ENCODE measurements at places on chromosomes 5 and 9.

DNA sequence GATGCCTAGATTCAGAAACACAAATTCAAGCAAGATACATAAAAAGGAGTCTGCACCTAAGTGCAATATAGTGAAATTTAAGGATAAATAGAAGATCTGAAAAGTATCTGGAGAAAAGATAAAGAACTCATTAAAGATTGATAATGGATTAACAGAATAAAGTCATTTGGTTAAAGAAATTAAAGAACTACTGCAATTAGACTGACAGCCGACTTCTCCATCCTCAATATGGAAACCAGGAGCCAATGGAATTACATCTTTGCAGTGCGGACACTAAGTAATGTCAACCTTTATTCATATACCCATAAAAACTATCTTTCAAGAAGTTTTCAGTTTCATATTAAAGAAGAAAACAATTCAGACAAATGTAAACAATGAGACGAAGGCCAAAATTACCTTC lies 81.0 kb downstream of the MRPL36 start:
- no peak for DNase-seq

DNA sequence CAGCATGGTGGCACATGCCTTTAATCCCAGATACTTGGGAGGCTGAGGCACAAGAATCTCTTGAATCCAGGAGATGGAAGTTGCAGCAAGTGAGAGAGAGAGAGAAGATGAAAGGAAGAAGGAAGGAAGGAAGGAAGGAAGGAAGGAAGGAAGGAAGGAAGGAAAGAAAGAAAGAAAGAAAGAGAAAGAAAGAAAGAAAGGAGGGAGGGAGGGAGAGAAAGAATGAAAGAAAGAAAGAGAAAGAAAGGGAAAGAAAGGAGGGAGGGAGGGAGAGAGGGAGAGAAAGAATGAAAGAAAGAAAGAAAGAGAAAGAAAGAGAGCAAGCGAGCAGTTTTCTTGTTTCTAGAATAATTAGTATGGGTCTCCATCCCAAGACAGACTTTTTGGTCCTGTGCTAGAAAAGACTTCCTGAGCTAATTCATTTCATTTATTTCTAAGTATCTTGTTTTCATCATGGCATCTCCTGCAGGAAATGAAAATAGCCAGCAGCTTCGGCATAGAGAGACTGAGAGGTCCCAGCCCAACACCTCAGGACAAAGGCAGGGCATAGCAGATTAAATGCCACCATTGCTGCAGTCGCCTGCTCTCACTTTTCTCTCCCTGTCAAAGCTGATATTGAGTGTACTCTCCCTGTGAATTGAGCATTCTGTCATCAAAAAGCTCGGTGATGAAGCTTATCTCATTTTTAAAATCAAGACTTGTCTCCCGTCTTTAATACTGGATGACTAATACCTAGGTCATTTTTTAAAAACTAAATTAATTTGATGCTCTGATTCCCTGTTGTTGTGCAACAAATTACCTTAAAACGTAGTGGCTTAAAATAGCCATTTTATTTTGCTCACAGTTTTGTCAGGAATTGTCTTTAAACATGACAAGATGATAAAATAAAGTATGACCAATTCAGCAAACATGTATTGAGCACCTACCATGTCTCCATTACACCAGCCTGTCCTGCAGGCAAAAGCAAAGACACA lies 91.8 kb upstream of the ADRA1B start:
- DNase-seq, result no peak

- DNase-seq, result peak; percentile 48
Observed at GRCh38 chr5:9207817-9208418, 338.0 kb downstream of the SEMA5A start.

GRCh38 chr5:16856531-16856930 lies 79.6 kb downstream of the MYO10 start:
- no peak for DNase-seq

DNA sequence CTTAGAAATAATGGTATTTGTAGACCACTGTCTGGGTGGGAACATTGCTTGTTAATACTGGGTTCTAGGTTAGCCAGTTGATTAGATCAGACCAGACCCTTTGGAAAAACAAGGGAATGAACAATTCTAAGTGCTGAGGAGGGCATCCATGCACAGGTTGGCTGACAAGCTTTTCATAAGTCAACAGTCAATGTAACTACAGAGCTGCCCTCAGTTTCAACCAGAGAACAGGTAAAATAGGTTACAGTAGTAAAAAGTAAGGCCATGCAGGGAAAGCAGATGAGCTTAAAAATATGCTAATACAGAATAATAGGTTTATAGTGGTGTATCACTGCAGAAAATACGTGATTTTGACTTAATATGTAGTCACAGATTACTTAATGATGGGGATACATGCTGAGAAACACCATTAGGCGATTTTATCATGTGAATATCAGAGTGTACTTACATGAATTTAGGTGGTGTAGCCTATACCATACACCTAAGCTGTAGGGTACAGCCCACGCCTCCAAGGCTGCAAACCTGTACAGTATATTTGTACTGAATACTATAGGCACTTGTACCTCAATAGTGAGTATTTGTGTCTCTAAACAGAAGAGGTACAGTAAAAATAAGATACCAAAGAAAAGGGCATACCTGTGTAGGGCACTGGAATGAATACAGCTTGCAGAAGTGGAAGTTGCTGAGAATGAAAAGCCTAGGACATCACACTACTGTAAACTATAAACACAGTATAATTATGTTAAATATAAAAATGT lies 6.1 kb upstream of the FGF18 start:
- no peak for DNase-seq

- DNase-seq, result no peak
Observed at GRCh38 chr9:133004999-133005760, 25.6 kb upstream of the GTF3C5 start.

- DNase-seq, result no peak
Observed at GRCh38 chr5:163248333-163248732, 189.1 kb upstream of the CCNG1 start.

DNA sequence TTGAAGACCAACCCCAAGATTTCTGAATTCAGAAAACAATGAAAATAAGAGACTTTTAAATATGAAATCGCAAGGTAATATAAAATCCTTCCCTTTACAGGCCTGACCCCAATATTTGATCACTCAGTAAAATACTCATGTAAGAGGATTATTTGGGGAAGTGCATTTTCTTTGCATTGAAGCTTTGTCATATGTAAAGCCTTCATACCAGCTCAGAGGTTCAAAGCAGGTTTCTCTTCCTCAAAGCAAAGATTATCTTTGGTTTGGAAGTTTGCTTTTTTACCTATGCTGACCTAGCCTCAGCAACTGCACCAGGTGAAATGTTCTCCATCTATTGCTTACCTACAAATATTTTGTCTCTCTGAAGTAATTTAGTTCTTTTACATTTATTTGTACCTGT lies 106.5 kb upstream of the PARP8 start:
- DNase-seq, result no peak

GRCh38 chr5:78605611-78606010 lies 43.0 kb downstream of the LHFPL2 start:
- no peak for DNase-seq

DNA sequence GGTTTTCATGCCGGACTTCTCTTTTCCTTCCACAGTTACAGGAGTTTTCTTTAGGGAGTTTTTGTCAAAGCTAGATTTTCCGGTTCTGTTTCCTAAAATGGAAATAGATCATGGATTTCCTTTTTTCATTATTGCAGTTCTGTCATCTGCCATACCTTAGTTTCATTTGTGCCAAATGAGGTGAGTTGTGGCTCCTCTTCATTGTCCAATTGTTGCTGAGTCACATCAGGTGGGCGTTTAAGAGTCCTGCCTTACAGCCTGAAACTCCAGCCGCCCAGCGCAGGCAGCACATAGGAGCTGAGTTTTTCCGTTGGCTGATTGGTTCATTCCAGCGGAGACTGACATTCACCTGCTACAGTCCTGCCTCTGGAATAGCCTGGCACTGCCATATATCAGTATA lies 14.1 kb downstream of the SLC25A25 start:
- DNase-seq, result peak; percentile 48

GRCh38 chr9:121992571-121993212 lies 100.4 kb downstream of the TTLL11 start:
- DNase-seq, result peak; percentile 82

DNA sequence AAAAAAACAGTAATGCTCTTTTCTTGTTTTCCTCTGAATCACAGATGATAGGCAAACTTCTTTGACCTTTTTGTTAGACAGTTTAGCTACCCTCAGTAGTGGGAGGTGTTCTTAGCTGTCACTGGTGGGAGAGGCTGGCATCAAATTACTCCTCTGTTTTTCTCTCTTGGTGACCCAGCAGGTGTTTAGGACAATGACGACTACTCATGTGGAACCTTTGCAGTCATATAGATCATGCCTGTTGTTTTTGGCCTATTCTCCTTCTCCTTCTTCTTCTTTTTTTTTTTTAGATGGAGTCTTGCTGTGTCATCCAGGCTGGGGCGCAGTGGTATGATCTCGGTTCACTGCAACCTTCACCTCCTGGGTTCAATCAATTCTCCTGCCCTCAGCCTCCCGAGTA lies 15.4 kb upstream of the NPR2 start:
- DNase-seq, result peak; percentile 83

DNA sequence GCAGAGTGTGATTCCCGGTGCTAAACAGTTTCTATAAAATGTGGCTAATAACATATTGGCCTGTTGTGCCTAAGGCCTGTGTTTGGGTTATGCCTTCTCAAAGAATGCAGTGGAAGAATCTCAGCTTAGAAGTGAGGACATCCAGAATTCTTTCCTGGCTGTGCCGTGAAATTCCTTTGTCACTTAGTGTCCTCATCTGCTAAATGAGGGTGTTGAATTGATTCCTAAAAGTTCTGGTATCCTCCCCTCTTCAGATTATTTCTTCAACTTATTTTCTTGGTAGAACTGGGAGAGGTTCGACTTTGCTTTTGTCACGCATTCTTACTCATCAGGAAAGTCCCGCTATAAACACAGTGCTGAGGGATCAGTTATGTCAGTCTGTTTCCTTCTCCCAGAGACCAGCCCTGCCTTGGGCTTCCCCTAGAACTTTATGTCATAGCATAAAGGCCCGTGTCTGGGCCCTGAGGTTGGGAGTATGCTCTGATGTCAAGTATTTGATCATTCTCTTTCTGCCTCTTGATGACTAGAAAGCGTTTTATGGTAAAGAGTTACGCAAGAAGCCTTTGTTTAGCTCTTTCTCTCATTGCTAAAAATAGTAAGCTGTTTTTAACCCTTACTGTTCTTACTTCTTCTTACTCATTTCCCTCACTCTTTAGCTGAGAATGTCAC lies 29.5 kb downstream of the MTAP start:
- DNase-seq, result no peak

DNA sequence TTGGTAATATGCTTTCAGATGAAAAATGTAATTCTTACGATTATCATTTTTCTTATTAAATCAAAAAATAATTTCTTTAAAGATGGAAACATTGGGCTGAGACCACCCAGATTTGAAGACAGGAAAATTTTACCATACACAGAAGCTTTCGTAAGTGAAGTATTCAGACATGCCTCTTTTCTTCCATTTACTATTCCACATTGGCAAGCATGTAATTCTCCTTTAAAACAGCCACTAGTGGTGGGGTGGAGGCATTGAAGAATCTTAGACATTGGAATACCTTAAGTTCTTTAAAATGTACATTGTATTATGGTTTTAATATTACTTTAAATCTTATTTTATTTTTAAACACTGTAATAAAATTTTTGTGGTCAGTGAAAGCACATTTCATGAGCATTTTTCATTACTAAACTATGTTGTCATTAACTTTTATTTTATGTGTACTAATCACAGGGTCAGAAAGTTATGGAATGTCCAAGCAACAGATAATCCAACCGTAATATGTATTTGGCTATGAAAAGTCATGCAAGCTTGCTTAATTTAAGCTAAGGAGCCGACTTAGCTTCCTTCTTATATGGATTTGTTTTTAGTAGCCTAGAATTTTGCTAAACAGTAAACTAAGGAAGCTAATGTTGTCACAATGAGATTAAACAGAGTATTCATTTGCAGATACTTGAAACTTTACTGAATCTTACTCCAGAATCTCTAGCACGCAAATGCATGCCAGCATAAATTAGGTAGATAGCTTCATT lies 97.4 kb upstream of the ALDH1A1 start:
- DNase-seq, result no peak

DNA sequence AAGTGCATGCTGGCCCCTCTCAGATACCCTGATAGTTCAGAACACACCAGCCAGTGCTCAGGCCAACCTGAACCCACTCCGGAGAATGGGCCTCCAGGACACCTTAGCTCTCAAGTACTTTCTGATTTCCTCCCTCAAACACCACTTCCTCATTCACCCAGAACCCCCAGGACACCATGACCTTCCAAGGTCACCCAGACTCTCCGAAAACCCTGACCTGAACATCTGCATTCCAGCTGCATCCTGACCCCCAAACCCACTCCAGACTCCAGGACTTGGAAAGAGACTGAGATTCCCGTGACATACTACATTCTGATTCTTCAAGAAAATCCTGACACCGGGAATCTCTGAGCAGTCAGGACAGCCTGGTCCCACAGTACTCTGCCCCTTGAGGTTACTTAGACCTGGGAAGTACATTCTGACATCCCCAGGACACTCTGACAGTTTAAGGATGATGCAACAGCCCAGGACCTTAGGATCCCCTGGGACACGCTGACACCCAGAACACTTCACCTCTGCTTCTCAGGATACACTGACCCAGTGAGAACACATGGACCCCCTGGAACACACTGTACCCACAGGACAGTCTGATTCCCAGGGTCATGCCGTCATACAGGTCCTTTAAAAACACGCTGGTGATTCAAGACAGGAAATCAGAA lies 747 bp upstream of the PROP1 start:
- DNase-seq, result no peak

DNA sequence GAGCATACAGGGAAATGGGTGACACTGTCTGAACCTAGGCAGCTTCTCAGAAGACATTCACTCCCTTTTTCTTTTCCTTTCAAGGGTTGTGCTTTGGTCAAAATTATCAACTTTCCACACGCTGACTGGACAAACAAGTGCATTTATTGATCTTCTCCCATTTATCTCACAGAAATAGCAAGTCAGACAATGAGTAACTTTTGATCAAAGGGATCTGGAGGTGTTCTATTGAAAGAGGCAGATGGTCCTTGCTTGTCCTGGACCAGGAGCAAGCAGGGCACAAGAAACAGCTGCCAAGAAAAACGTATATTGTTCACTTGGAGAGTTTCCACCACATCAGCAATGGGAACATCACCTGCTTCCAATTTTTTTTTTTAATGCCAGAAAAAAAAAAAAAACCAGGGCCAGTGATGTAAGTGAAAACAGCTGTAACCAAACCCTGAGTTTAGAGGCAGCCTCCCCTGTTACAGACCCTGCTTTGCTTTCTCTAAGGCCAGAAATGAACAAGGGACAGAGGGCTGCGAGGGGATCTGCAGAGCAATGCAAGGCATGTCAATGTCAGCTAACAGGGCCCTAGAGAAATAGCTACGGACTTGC lies 79.8 kb downstream of the NIPSNAP3B start:
- DNase-seq, result no peak

GRCh38 chr9:123059472-123060220 lies 26.2 kb downstream of the GPR21 start:
- DNase-seq, result no peak

DNA sequence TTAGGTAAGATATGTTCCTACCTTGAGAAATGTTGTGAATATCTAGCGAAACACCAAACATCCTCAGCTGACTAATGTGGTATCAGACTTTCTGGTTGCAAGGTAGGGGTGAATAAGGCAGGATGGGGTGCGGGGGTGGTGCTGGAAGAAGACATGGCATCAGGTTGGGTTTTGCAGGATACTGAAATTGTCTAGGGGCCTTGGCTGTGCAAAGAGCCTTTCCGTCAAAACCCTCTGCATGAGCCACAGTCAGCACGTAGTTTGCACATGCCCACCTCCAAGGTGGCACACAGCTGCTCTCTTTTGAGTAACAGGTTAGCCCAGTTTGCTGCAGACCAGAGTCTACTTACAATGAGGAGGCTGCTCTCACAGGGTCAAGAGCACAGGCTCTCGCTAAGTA lies 42.0 kb downstream of the SFXN1 start:
- DNase-seq, result no peak

GRCh38 chr9:90836411-90837080 lies 34.9 kb downstream of the SYK start:
- DNase-seq, result no peak
